ENCODE measurements at places on chromosomes 7 and 10. TPM values are rescaled to one million over a fixed set of nuclear protein-coding genes. Genes with fewer than 3 reads are reported as not detected.
A peak's percentile ranks its signal among the peaks of the same experiment; 100 is the strongest.

DNA sequence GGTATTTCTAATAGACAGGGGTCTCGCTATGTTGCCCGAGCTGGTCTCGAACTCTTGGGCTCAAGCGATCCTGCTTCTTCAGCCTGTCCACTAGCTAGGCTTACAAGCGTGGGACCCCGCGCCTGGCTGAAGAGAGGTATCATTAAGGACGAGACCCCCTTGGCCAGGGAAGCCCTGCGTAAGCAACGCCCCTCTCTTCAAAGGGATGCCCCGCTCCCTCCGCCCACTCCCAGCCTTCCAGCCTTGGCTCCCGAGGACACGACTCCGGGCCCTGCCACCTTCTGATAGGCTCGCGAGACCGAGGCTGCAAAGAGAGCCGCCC lies 220 bp upstream of the ZKSCAN5 start:
- H3K4me1 ChIP-seq, result peaks cover 45% of the 10 kb centered on the region
- peak overlapping the region; percentile 99 for H3K27ac ChIP-seq
- peak overlapping the region; percentile 100 for H3K4me3 ChIP-seq
- H3K27me3 ChIP-seq, result peaks cover 12% of the 10 kb centered on the region
- no peak for DNase-seq

Gene PON1
- 0.75 TPM for polyA plus RNA-seq

- peaks cover 1% of the 10 kb centered on the region for H3K27me3 ChIP-seq
- no peak overlapping the region for H3K27ac ChIP-seq
- H3K4me3 ChIP-seq, result no peak overlapping the region
- H3K36me3 ChIP-seq, result peaks cover 6% of the 10 kb centered on the region
- H3K4me1 ChIP-seq, result no peaks in the 10 kb centered on the region
These were observed 31.4 kb downstream of the PALS2 start for GRCh38 chr7:24604630-24605029.

Gene SPDYE9
- polyA plus RNA-seq, result not detected

Gene VPS41
- 72.6 TPM for polyA plus RNA-seq

Gene VWDE
- polyA plus RNA-seq, result not detected

Gene VSTM2A
- not detected for polyA plus RNA-seq

DNA sequence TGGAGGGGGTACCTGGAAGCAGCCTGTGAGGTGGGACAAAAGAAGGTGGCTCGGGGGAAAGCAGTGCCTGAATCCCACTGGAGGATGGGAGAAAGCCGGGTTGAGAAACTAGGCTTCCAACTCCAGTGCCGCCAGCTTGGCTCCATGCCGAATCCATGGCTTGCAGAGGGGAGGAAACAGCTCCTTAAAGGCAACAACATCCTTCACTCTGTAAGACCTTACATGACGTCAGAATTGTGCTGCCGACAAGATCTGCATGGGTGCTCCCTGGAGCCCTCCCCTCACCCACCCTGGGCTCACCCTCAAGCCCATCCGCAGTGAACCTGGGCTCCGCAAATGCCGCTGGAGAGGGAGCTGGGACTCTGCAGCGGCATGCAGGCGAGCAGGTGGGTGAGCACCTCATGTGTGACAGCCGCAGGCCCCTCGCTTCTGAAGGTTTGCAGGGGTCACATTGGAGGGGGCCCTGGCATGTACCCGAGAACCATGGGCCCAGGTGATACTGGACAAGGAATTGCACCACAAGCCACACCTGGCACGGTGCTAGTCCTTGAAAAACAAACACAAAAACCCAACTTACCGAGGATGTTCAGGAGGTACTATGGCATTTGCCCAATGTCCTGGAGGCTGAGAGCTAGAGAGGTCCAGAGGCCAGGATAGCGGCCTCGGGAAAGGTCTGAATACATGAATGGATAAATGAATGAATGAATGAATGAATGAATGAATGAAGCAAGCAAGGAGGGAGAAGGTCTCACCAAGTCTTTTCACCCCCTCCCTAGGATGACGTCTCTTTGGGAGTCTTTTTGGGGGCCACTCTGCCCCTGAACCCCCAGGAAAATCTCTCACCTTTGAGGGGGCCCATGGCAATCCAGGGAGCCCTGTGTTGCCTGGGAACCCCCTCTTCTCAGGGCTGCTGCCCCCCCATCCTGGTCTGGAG lies 238.6 kb upstream of the SHH start:
- no peak for DNase-seq
- H3K4me3 ChIP-seq, result no peak overlapping the region
- H3K4me1 ChIP-seq, result no peaks in the 10 kb centered on the region
- peaks cover 8% of the 10 kb centered on the region for H3K27me3 ChIP-seq
- no peaks in the 10 kb centered on the region for H3K36me3 ChIP-seq

GRCh38 chr7:78345293-78345911 lies 546.8 kb downstream of the PHTF2 start:
- no peak overlapping the region for H3K4me3 ChIP-seq
- no peaks in the 10 kb centered on the region for H3K27me3 ChIP-seq
- H3K36me3 ChIP-seq, result no peaks in the 10 kb centered on the region
- DNase-seq, result no peak
- no peaks in the 10 kb centered on the region for H3K4me1 ChIP-seq

Gene HOXA3
- polyA plus RNA-seq, result not detected

Gene OGDHL
- polyA plus RNA-seq, result not detected

GRCh38 chr10:116146372-116147140 lies 126.5 kb downstream of the GFRA1 start:
- peak overlapping the region; percentile 71 for H3K4me3 ChIP-seq
- no peak for DNase-seq
- H3K4me1 ChIP-seq, result no peaks in the 10 kb centered on the region
- no peaks in the 10 kb centered on the region for H3K36me3 ChIP-seq
- H3K27me3 ChIP-seq, result no peaks in the 10 kb centered on the region

- DNase-seq, result no peak
- no peaks in the 10 kb centered on the region for H3K27me3 ChIP-seq
- no peak overlapping the region for H3K4me3 ChIP-seq
- no peaks in the 10 kb centered on the region for H3K36me3 ChIP-seq
- no peaks in the 10 kb centered on the region for H3K4me1 ChIP-seq
These were observed 408.8 kb upstream of the SEMA3C start for GRCh38 chr7:81327468-81328266.

Gene CUZD1
- polyA plus RNA-seq, result not detected

Gene OPN4
- polyA plus RNA-seq, result not detected

DNA sequence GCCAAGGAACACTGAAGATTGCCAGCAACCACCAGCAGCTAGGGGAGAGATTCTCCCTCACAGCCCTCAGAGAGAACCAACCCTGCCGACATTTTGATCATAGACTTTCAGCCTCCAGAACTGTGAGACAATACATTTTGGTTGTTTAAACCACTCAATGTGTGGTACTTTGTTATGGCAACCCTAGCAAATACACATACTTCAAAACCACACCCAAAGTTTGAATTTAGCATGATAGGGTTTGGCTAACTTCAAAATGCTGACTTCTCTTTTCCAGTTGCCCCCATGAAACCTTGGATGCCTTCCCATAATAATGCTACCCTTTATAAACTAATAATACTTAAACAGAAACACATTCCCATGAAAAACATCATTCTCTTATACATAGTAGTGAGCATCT lies 149.8 kb downstream of the DGKI start:
- DNase-seq, result no peak
- no peak overlapping the region for H3K27ac ChIP-seq
- H3K4me1 ChIP-seq, result no peaks in the 10 kb centered on the region
- no peaks in the 10 kb centered on the region for H3K36me3 ChIP-seq
- no peaks in the 10 kb centered on the region for H3K27me3 ChIP-seq
- H3K4me3 ChIP-seq, result no peak overlapping the region

Gene IFIT2
- 10.3 TPM for polyA plus RNA-seq

DNA sequence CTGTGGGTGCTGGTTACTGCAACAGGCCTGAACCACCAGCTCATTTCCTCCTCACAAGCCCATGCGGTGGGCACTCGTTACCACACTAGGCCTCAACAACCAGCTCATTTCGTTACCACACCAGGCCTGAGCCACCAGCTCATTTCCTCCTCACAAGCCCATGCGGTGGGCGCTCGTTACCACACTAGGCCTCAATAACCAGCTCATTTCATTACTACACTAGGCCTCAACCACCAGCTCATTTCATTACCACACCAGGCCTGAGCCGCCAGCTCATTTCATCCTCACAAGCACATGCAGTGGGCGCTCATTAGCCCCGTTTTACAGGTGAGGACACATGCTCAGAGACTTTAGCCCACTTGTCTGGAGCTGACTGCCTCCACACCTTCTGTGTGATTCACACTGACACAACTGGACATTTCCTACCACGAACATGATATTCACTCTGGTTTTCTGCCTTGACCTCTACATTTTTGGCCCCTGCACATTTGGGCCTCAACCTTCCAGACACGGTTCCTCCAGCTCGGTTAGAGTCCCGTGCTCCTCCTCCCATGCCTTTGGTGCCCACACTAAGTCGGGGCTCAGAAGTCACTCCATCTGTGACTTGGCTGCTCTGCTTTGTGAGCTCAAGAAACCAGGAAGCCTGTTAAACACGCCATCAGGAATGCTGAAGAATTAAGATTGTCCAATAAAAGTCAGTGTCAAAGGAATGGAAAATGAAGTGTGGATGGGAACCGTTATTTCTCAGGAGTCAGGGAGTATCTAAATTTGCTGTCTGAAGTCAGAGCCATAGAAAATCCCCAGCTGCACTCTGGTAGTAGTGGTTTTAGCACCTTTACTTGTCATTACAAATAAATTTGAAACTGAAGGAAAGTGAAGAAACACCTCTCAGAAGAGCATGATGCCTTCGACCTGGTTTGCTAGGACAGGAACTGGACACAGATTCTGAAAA lies 55.8 kb upstream of the LANCL2 start:
- peak; percentile 83 for DNase-seq
- H3K27me3 ChIP-seq, result peaks cover 48% of the 10 kb centered on the region
- H3K27ac ChIP-seq, result peak overlapping the region; percentile 84
- peak overlapping the region; percentile 76 for H3K4me3 ChIP-seq

GRCh38 chr10:112235141-112235540 lies 48.1 kb upstream of the TECTB start:
- no peaks in the 10 kb centered on the region for H3K4me1 ChIP-seq
- no peak overlapping the region for H3K27ac ChIP-seq
- DNase-seq, result no peak
- no peak overlapping the region for H3K4me3 ChIP-seq
- no peaks in the 10 kb centered on the region for H3K27me3 ChIP-seq
- H3K36me3 ChIP-seq, result no peaks in the 10 kb centered on the region

Gene VPS37D
- polyA plus RNA-seq, result 0.39 TPM

Gene GPER1
- polyA plus RNA-seq, result 0.31 TPM

Gene MLXIPL
- not detected for polyA plus RNA-seq

GRCh38 chr7:33091111-33091531 lies 18.1 kb downstream of the RP9 start:
- H3K27ac ChIP-seq, result no peak overlapping the region
- no peaks in the 10 kb centered on the region for H3K4me1 ChIP-seq
- no peaks in the 10 kb centered on the region for H3K27me3 ChIP-seq
- H3K4me3 ChIP-seq, result no peak overlapping the region

Gene HOXA2
- polyA plus RNA-seq, result not detected

Gene SRGN
- 1,143 TPM for polyA plus RNA-seq

- H3K4me1 ChIP-seq, result peaks cover 57% of the 10 kb centered on the region
- H3K27me3 ChIP-seq, result peaks cover 2% of the 10 kb centered on the region
- no peaks in the 10 kb centered on the region for H3K36me3 ChIP-seq
- peak overlapping the region; percentile 50 for H3K4me3 ChIP-seq
- no peak for DNase-seq
These were observed 121.2 kb downstream of the FAM107B start for GRCh38 chr10:14653271-14654161.

- peaks cover 3% of the 10 kb centered on the region for H3K27me3 ChIP-seq
- H3K36me3 ChIP-seq, result no peaks in the 10 kb centered on the region
- peak overlapping the region; percentile 30 for H3K27ac ChIP-seq
- peaks cover 21% of the 10 kb centered on the region for H3K4me1 ChIP-seq
- H3K4me3 ChIP-seq, result no peak overlapping the region
These were observed 1.5 kb upstream of the C10orf95 start for GRCh38 chr10:102452672-102453340.

DNA sequence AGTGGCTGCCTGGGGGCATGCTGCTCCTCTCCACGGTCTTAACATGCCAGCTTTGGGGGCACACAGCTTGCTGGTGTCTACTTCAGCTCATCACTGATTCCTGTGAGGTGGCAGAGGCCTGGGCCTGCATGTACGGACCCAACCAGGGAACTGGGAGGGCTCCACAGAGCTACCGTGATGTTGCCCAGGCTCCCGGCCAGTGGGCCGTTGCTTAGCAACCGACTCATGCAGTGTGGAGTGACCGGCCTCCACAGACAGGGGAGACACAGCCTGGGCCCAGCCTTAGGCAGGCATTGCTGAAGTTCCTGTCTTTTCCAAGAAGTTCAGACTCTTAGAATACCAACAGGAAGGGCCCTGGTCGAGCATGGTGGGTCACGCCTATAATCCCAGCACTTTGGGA lies 25.8 kb upstream of the SH2B2 start:
- no peak overlapping the region for H3K27ac ChIP-seq
- DNase-seq, result no peak
- no peaks in the 10 kb centered on the region for H3K36me3 ChIP-seq
- no peaks in the 10 kb centered on the region for H3K27me3 ChIP-seq
- H3K4me1 ChIP-seq, result no peaks in the 10 kb centered on the region

DNA sequence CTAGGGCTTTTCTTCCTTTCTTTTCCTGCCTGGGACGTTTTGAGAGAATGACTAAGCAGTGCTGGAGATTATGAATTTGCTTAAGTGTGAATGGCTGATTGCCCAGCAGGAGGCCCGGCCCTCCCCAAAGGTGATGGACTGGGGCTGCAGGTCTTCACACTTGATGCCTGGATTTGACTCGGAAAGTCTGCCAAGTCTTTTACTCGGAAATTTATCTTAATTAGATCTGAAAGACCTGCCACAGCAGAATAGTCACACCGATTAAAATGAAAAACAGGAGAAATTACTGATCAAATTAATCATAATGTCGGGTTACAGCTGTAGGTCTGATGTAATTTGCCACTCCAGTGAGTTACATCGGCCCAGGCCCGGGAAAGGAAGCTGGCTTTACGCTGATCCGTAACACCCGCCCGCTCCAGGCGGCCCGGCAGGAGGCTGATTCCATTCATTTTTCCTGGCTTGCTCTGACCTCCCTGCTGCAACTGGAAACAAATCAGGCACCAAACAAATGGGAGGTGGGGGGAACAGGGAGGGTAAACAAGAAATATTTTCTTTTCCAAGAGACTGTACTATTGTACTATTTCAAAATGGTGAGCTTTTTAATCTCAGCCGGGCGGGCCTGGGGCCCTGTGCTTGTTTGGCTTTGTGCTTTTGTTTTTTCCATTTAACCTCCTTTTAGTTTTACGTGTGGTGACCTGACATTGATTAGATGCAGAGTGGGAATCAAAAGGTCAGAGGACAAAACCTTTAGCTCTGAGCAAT lies 212.4 kb upstream of the YAE1 start:
- peaks cover 15% of the 10 kb centered on the region for H3K4me1 ChIP-seq
- H3K4me3 ChIP-seq, result no peak overlapping the region
- no peaks in the 10 kb centered on the region for H3K36me3 ChIP-seq
- peaks cover 10% of the 10 kb centered on the region for H3K27me3 ChIP-seq
- H3K27ac ChIP-seq, result no peak overlapping the region
- DNase-seq, result no peak

Gene MOGAT3
- not detected for polyA plus RNA-seq

DNA sequence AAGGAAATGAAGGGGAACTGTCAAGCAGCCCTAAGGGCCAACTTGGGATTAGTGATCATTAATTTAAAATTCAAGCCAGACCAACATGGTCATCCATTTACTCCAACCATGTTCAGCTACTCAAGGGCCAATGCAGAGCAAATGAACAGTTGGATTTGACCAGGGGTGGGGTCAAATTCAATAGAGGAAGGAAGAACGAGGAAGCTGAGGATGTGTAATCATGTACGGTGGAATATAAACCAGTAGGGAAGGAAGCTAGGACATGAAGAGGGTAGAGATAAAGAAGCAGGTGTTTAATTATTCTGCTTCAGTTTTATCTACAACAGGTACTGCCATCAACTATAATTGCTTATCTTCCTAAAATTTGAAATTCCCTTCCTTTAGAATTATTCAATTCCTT lies 81.6 kb downstream of the HIBADH start:
- H3K27ac ChIP-seq, result peak overlapping the region; percentile 0
- no peaks in the 10 kb centered on the region for H3K4me1 ChIP-seq
- H3K36me3 ChIP-seq, result peaks cover 6% of the 10 kb centered on the region
- DNase-seq, result no peak
- no peak overlapping the region for H3K4me3 ChIP-seq

Gene PHYHIPL
- polyA plus RNA-seq, result not detected

Measured in immature natural killer cell (primary cell).